Keratinocyte (primary cell): ENCODE measurements at places on chromosomes 5 and 9. TPM values are rescaled to one million over a fixed set of nuclear protein-coding genes. Genes with fewer than 3 reads are reported as not detected.

The PCDHA1 gene
- polyA plus RNA-seq = 0.03 to 0.07 TPM (median 0.06 TPM) in 3 replicates

The HTR4 gene
- 0.03 to 0.09 TPM in 2 of 3 replicates, not detected in the other for polyA plus RNA-seq

The EEIG1 gene
- polyA plus RNA-seq = 3.7 to 8.6 TPM (median 7.0 TPM) in 3 replicates

The MEGF9 gene
- 8.2 to 11.2 TPM (median 9.8 TPM) in 3 replicates for polyA plus RNA-seq

The LHX3 gene
- polyA plus RNA-seq = not detected in 3 replicates

The C5orf52 gene
- not detected in 3 replicates for polyA plus RNA-seq

The WWC1 gene
- 18.3 to 22.6 TPM (median 19.8 TPM) in 3 replicates for polyA plus RNA-seq

The CDKN2B-AS1 gene
- 0.61 to 1.4 TPM (median 1.1 TPM) in 3 replicates for polyA plus RNA-seq

The C5orf63 gene
- 4.6 to 7.2 TPM (median 5.1 TPM) in 3 replicates for polyA plus RNA-seq

The PCDHB5 gene
- polyA plus RNA-seq = 0.07 to 0.10 TPM (median 0.09 TPM) in 3 replicates

The IL13 gene
- polyA plus RNA-seq = not detected in 3 replicates

The GRIA1 gene
- polyA plus RNA-seq = not detected in 3 replicates

- H3K36me3 ChIP-seq = no peaks in the 10 kb centered on the region
- DNase-seq = no peak
Measured at GRCh38 chr9:130675396-130675795, 11.0 kb downstream of the PRDM12 start.

- no peaks in the 10 kb centered on the region for H3K4me1 ChIP-seq
- DNase-seq = no peak
- no peak overlapping the region for H3K27ac ChIP-seq
- H3K36me3 ChIP-seq = no peaks in the 10 kb centered on the region
- H3K27me3 ChIP-seq = peaks cover 6% of the 10 kb centered on the region
Measured at GRCh38 chr9:1941989-1942388, 73.2 kb upstream of the SMARCA2 start.

- peaks cover 10% of the 10 kb centered on the region for H3K36me3 ChIP-seq
- H3K27ac ChIP-seq = peak overlapping the region; percentile 75
- peaks cover 48% of the 10 kb centered on the region for H3K4me1 ChIP-seq
- DNase-seq = peak; percentile 11
- H3K27me3 ChIP-seq = no peaks in the 10 kb centered on the region
Measured at GRCh38 chr9:124306098-124306735, 48.5 kb downstream of the NEK6 start.

DNA sequence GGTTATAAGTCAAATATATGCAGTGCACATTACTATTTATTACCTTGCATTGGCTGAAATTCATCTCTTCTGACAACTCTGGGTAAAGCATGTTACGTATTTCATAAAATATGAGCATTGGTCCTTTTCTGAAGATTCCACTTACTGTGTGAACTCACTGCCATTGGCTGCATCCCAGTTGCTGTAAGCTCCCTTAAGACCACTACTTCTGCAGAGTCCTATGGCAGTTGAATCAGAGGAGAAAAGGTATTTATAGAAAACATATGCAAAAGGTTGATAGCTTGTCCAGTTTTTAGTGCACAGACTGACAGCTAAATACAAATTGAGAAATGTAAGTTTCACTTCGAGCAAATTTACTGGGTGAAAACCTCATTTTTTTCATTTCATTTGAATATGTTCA is 394.6 kb upstream of the ARRDC3 start:
- DNase-seq = no peak
- no peaks in the 10 kb centered on the region for H3K27me3 ChIP-seq
- H3K4me3 ChIP-seq = no peak overlapping the region

GRCh38 chr5:120258123-120258522 is 206.0 kb upstream of the PRR16 start:
- no peaks in the 10 kb centered on the region for H3K27me3 ChIP-seq
- no peak overlapping the region for H3K4me3 ChIP-seq
- DNase-seq = no peak

GRCh38 chr9:97559111-97559514 is 57.6 kb downstream of the TMOD1 start:
- no peak for DNase-seq
- no peaks in the 10 kb centered on the region for H3K36me3 ChIP-seq
- H3K27me3 ChIP-seq = peaks cover 28% of the 10 kb centered on the region
- H3K4me1 ChIP-seq = peaks cover under 1% of the 10 kb centered on the region
- H3K4me3 ChIP-seq = no peak overlapping the region
- no peak overlapping the region for H3K27ac ChIP-seq

GRCh38 chr5:81069990-81070389 is 109.8 kb downstream of the RASGRF2 start:
- no peak overlapping the region for H3K27ac ChIP-seq
- H3K4me1 ChIP-seq = no peaks in the 10 kb centered on the region
- no peak for DNase-seq
- H3K27me3 ChIP-seq = no peaks in the 10 kb centered on the region
- no peak overlapping the region for H3K4me3 ChIP-seq

- peaks cover 47% of the 10 kb centered on the region for H3K4me1 ChIP-seq
- no peaks in the 10 kb centered on the region for H3K27me3 ChIP-seq
- DNase-seq = peak; percentile 67
- peak overlapping the region; percentile 6 for H3K27ac ChIP-seq
- H3K4me3 ChIP-seq = peak overlapping the region; percentile 5
- peaks cover 4% of the 10 kb centered on the region for H3K36me3 ChIP-seq
Measured at GRCh38 chr9:130201399-130201873, 29.2 kb downstream of the NCS1 start.

GRCh38 chr9:136566553-136566895 is 20.7 kb upstream of the NOTCH1 start:
- DNase-seq = no peak
- no peaks in the 10 kb centered on the region for H3K36me3 ChIP-seq
- H3K4me3 ChIP-seq = no peak overlapping the region
- H3K27me3 ChIP-seq = no peaks in the 10 kb centered on the region
- no peak overlapping the region for H3K27ac ChIP-seq
- peaks cover 19% of the 10 kb centered on the region for H3K4me1 ChIP-seq

GRCh38 chr5:55278778-55279177 is 28.7 kb downstream of the DHX29 start:
- H3K4me1 ChIP-seq = no peaks in the 10 kb centered on the region
- no peak overlapping the region for H3K27ac ChIP-seq
- no peak overlapping the region for H3K4me3 ChIP-seq

DNA sequence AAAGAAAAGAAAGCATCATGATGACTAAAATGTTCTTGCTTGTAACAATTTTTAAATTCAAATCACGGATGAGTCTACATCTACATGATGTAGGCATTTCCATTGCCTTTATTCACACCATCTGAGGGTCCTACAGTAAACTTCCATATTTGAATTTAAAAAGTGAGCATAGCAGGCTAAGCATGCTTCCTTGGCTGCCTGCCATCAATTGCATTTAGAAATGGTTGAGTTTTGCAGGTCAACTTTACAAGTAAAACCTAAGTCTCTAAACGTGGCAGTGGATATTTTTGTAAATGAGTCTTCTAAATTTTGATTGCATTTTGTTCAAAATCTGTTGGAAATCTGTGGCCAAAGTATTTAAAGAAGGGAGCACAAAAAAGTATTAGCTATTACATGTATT is 136.5 kb upstream of the PTCH1 start:
- no peaks in the 10 kb centered on the region for H3K4me1 ChIP-seq
- no peak for DNase-seq
- no peaks in the 10 kb centered on the region for H3K36me3 ChIP-seq
- no peak overlapping the region for H3K27ac ChIP-seq
- no peak overlapping the region for H3K4me3 ChIP-seq

DNA sequence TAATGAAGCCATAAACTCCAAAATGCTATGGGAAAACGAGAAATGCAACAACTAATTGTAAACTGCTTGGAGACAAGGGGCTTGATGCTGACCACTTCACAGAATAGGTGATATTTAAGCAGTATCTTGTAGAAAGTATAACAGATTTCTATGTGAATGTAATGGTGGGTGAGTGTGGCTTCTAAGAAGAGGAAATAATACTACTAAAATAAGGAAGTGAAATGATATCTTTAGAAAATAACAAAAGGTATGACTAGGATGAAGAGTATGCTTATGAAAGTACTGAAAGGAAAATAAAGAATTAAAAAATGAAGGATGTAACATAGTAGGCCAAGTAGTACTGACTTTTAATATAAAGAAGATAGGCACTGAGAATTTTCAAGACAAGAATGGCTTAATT is 94.2 kb downstream of the AGTPBP1 start:
- no peak overlapping the region for H3K4me3 ChIP-seq
- H3K27ac ChIP-seq = no peak overlapping the region
- H3K36me3 ChIP-seq = no peaks in the 10 kb centered on the region
- no peaks in the 10 kb centered on the region for H3K27me3 ChIP-seq

GRCh38 chr9:34581318-34581717 is 8.2 kb downstream of the CNTFR start:
- no peak overlapping the region for H3K4me3 ChIP-seq
- no peak for DNase-seq
- H3K36me3 ChIP-seq = no peaks in the 10 kb centered on the region

GRCh38 chr5:180865981-180866695 is 5.1 kb upstream of the ZFP62 start:
- no peaks in the 10 kb centered on the region for H3K36me3 ChIP-seq
- no peak overlapping the region for H3K27ac ChIP-seq
- H3K4me1 ChIP-seq = no peaks in the 10 kb centered on the region
- DNase-seq = no peak
- no peak overlapping the region for H3K4me3 ChIP-seq
- no peaks in the 10 kb centered on the region for H3K27me3 ChIP-seq

DNA sequence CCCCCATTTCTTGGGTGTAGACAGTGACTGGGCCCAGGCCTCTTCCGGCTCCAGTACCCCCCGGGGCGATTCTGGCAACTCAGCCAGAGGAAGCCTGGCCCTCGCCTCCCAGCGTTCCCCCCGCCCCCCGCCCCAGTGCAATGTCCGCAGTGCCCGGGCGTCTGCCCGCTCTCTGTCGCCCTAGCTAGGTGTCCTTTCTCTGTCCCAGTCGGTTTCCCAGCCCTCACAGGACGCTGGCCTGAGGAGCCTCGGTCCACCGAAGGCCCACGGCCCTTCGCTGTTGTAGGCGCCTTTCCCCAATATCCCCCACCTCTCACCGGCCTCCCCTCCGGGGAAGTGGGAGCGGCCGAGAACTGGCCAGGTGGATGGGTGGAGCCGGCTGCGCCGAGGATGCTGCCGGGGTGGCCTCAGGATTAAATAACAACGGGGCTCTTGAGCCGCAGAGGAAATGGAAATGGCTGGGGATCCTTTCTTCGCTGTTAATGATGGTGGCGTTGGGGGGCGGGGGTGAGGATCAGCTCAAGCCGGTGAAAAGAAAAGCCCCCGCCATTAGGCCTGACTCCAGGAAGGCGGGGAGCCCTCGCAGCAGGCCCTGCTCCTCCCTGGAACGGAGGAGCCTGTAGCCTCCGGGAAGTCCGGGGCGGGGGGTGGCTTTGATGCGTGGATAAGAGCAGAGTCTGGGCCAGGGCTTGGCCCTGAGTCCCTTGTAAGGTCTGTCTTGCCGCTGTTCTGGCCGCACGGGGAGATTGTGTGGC is 1.1 kb upstream of the SPRY4 start:
- peaks cover 50% of the 10 kb centered on the region for H3K4me1 ChIP-seq
- DNase-seq = no peak
- H3K36me3 ChIP-seq = no peaks in the 10 kb centered on the region
- H3K4me3 ChIP-seq = peak overlapping the region; percentile 96
